ENCODE measurements at places on chromosomes 1 and 21. TPM values are rescaled to one million over a fixed set of nuclear protein-coding genes. Genes with fewer than 3 reads are reported as not detected.
A peak's percentile ranks its signal among the peaks of the same experiment; 100 is the strongest.

DNA sequence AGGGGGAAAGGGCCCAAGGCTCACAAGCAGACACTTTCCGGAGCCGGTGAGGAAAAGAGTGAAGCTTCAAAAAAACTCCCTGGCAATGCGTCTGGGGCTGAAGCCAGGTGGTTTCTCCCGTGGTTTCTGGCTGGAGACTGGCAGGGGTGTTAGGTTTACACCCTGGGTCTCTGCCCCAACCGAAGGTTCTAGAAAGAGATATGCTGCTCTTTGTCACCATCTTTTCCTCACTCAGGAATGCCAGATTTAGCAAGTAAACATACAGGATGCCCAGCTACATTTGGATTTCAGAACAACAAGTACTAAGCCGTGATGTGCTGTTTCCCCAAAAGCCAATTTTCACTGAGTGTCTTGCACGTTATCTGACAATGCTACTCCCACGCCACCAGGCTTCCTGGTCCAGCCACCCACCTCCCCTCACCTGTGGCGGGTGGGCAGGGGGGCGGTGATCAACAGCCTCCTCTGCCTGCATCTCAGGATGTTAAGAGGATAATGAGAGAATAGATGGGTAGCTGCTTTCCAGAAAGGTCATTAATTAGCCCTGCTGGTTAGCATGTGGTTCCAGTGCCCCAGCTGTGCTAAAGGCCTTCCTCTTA, 69.6 kb upstream of the OLIG2 start:
- no peaks in the 10 kb centered on the region for H3K27me3 ChIP-seq
- peaks cover under 1% of the 10 kb centered on the region for H3K4me1 ChIP-seq
- no peak overlapping the region for H3K4me3 ChIP-seq
- H3K36me3 ChIP-seq = no peaks in the 10 kb centered on the region
- H3K27ac ChIP-seq = no peak overlapping the region

Gene NBPF4
- not detected for total RNA-seq

DNA sequence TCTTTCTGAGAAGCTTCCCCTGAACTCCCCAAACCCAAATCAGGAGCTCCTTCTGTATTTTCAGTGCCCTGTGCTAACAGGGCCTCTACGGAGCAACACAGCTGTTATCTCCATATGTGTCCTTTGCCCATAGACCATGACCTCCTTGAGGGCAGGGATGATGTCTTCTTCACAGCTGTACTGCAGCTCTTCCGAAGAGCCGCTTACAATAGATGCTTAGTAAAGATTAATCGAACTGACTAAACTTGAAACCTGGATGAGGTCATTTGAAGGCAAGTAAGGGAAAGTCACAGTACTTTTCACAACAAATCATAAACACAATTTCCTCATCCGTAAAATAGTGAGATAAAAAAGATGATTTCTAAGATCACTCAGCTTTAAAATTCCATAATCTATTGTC, 4.4 kb upstream of the KCNN3 start:
- H3K27ac ChIP-seq = no peak overlapping the region
- H3K27me3 ChIP-seq = peaks cover 4% of the 10 kb centered on the region
- no peaks in the 10 kb centered on the region for H3K36me3 ChIP-seq
- DNase-seq = no peak

- H3K27ac ChIP-seq = peak overlapping the region; percentile 78
- peak; percentile 66 for DNase-seq
- H3K4me3 ChIP-seq = peak overlapping the region; percentile 67
- H3K36me3 ChIP-seq = no peaks in the 10 kb centered on the region
- peaks cover 32% of the 10 kb centered on the region for H3K4me1 ChIP-seq
Observed at GRCh38 chr1:172360511-172360910, 60.0 kb upstream of the C1orf105 start.

Gene CRYBG2
- total RNA-seq = 10.3 TPM

Gene ARPC5
- 110 TPM for total RNA-seq

Gene EFHD2
- total RNA-seq = 47.6 TPM

DNA sequence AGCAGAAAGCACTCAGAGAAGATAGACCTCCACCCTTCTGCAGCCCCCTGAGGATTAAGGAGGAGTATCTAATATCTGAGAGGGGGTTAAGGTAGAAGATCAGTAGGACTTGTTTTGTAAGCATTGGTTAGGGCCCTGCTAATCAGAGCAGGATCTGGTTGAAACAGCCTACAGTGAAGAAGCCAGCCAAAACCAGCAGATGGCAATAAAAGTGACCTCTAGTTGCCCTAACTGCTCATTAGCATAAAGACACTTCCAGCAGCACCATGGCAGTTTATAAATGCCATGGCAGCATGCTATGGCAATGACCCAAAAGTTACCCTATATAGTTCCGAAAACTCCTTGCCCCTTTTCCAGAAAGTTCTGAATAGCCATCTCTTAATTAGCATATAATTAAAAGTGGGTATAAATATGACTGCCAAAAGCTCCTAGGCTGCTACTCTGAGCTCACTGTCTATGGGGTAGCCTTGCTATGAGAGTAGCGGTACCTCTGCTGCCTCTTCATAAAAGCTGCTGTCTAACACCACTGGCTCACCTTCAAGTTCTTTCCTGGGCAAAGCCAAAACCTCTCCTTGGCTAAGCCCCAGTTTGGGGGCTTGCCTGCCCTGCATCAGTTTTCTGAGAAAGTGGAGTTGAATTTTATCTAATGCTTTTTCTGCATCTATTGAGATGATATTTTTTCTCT, 254.2 kb downstream of the PAPPA2 start:
- H3K4me1 ChIP-seq = no peaks in the 10 kb centered on the region
- H3K36me3 ChIP-seq = no peaks in the 10 kb centered on the region
- H3K4me3 ChIP-seq = no peak overlapping the region
- DNase-seq = no peak

Gene PTPRC
- not detected for total RNA-seq

- no peak overlapping the region for H3K27ac ChIP-seq
- no peak for DNase-seq
- peaks cover 39% of the 10 kb centered on the region for H3K36me3 ChIP-seq
- H3K4me1 ChIP-seq = peaks cover 5% of the 10 kb centered on the region
- peak overlapping the region; percentile 88 for H3K4me3 ChIP-seq
Observed at GRCh38 chr1:225937048-225937968, 3.7 kb downstream of the LEFTY2 start.

DNA sequence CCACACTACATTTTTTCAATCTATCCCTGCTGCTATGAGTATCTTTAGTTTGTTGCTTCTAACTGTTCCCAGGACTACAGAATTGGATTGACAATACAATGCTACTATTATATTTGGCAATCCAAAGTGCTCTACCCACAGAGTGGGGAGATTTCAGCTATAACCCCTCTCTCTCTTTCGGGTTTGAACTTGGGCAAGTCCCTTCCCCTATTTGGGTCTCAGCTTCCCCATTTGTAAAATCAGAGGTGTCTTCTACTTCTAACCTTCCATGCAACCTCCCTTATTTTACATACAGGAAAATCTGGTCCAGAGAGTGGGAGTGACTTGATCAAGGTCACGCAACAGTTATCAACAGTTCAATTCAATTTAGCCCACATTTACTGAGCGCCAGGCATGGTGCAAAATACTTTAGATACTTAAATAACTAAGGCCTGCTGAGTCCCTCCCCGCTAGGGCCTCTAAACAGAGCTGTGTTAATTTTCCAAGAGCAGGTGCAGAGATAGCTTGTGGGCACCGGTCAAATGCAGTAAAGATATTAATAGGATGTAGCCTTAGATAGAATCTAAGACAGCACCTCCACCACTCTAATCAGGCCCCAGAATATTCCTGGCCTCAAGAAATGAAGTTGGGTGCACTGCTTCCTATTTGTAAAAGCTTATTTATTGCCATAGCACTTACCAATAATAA, 9.4 kb upstream of the GPX7 start:
- no peaks in the 10 kb centered on the region for H3K27me3 ChIP-seq
- DNase-seq = no peak
- no peaks in the 10 kb centered on the region for H3K36me3 ChIP-seq
- no peaks in the 10 kb centered on the region for H3K4me1 ChIP-seq

Gene B3GALT2
- total RNA-seq = not detected

DNA sequence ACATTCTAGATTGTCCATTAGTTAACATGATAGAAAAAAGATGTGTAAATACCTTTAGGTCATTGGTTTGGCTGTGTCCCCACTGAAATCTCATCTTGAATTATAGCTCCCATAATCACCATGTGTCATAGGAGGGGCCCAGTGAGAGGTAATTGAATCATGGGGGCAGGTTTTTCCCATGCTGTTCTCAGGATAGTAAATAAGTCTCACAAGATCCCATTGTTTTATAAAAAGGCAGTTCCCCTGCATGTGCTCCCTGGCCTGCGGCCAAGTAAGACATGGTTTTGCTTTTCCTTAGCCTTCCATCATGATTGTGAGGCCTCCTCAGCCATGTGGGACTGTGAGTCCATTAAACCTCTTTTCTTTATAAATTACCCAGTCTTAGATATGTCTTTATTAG, 32.5 kb upstream of the SLC44A5 start:
- no peak overlapping the region for H3K4me3 ChIP-seq
- no peak overlapping the region for H3K27ac ChIP-seq
- no peaks in the 10 kb centered on the region for H3K27me3 ChIP-seq
- no peak for DNase-seq

GRCh38 chr1:9038881-9039760, 12.9 kb upstream of the SLC2A7 start:
- no peaks in the 10 kb centered on the region for H3K36me3 ChIP-seq
- H3K4me1 ChIP-seq = no peaks in the 10 kb centered on the region
- H3K4me3 ChIP-seq = no peak overlapping the region
- DNase-seq = no peak

- peaks cover 13% of the 10 kb centered on the region for H3K4me1 ChIP-seq
- H3K27ac ChIP-seq = no peak overlapping the region
- DNase-seq = no peak
- H3K4me3 ChIP-seq = no peak overlapping the region
Observed at GRCh38 chr1:163055005-163055404, 14.2 kb upstream of the RGS4 start.

GRCh38 chr1:19448491-19449439, 36.6 kb downstream of the CAPZB start:
- DNase-seq = peak; percentile 65
- H3K4me3 ChIP-seq = no peak overlapping the region
- no peak overlapping the region for H3K27ac ChIP-seq
- H3K27me3 ChIP-seq = no peaks in the 10 kb centered on the region
- peaks cover 24% of the 10 kb centered on the region for H3K36me3 ChIP-seq

- no peaks in the 10 kb centered on the region for H3K36me3 ChIP-seq
- no peaks in the 10 kb centered on the region for H3K27me3 ChIP-seq
- peaks cover 3% of the 10 kb centered on the region for H3K4me1 ChIP-seq
- no peak overlapping the region for H3K4me3 ChIP-seq
- DNase-seq = no peak
- H3K27ac ChIP-seq = no peak overlapping the region
Observed at GRCh38 chr1:242582669-242583068, 58.2 kb upstream of the PLD5 start.

Gene S100A8
- not detected for total RNA-seq

Gene STUM
- total RNA-seq = 0.20 TPM

- DNase-seq = no peak
- H3K4me3 ChIP-seq = no peak overlapping the region
- H3K4me1 ChIP-seq = no peaks in the 10 kb centered on the region
- no peaks in the 10 kb centered on the region for H3K27me3 ChIP-seq
Observed at GRCh38 chr1:192749349-192749748, 59.5 kb upstream of the RGS2 start.

GRCh38 chr1:90480271-90480835, 236.7 kb downstream of the BARHL2 start:
- DNase-seq = no peak
- no peaks in the 10 kb centered on the region for H3K4me1 ChIP-seq
- H3K36me3 ChIP-seq = no peaks in the 10 kb centered on the region
- H3K27ac ChIP-seq = no peak overlapping the region
- no peaks in the 10 kb centered on the region for H3K27me3 ChIP-seq
- no peak overlapping the region for H3K4me3 ChIP-seq

- H3K27ac ChIP-seq = no peak overlapping the region
- no peak overlapping the region for H3K4me3 ChIP-seq
- no peaks in the 10 kb centered on the region for H3K36me3 ChIP-seq
- H3K4me1 ChIP-seq = no peaks in the 10 kb centered on the region
- no peaks in the 10 kb centered on the region for H3K27me3 ChIP-seq
Observed at GRCh38 chr1:87887100-87887499, 558.4 kb downstream of the LMO4 start.

GRCh38 chr1:63967901-63968300, 194.1 kb downstream of the ROR1 start:
- H3K27ac ChIP-seq = no peak overlapping the region
- H3K27me3 ChIP-seq = no peaks in the 10 kb centered on the region
- no peaks in the 10 kb centered on the region for H3K36me3 ChIP-seq
- no peak overlapping the region for H3K4me3 ChIP-seq

Gene MRPL24
- 20.5 TPM for total RNA-seq

DNA sequence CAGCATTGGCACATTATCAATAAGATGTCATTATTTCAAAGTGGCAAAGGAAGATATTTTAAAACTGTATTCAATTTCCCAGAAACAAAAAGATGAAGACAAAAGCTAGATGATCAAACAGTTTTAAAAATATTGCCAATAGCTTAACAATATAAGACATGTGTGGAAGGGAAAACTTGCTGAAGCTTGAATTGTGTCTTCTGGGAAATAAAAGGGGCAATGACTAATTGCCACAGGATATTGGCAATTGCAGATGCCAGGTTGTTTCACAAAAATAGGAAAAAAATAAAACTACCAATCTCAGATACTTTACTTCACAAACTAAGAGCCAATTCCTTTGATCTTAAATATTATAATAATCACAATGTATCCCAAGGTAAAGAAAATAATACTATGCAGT, 679.8 kb upstream of the ADAMTS5 start:
- no peak overlapping the region for H3K4me3 ChIP-seq
- no peak for DNase-seq
- no peak overlapping the region for H3K27ac ChIP-seq
- no peaks in the 10 kb centered on the region for H3K27me3 ChIP-seq
- H3K36me3 ChIP-seq = no peaks in the 10 kb centered on the region

DNA sequence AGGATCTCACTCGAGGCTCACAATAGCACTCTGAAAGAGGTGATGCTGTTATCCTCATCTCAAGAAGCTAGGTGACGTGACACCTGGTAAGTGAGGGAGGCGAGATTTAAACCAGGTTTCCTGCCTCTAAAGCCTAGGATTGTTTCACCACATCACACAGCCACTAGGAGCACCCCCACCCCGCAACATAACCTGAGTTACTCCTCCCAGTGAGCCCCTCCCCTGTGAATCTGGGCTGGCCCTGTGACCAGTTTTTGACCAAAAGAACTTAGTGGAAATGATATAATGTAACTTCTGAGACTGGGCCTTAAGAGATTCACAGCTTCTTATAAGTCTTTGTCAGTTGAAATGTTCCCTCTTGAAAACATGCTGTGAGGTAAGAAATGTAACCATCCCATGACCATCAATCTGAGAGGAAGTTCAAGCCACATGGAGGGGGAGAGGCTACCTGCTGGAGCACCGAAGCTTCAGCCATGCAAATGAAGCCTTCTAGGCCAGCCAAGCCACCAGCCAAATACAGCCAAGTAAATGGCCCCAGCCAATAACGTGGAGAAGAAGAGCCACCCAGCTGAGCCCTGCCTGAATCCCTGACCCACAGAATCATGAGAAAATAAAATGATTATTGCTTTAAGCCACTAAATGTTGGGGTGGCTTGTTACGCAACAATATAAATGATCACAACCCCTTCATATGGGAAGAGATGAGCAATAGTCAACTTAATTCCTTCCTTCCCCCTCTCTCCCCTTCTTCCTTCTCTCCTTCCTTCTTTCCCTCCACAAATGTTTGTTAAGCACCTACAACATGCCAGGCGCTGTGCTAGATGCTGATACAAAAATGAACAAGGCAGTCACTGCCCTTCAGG, 61.0 kb upstream of the FAM20B start:
- no peaks in the 10 kb centered on the region for H3K27me3 ChIP-seq
- H3K36me3 ChIP-seq = no peaks in the 10 kb centered on the region
- no peak for DNase-seq
- H3K27ac ChIP-seq = no peak overlapping the region
- no peaks in the 10 kb centered on the region for H3K4me1 ChIP-seq
- H3K4me3 ChIP-seq = no peak overlapping the region

GRCh38 chr1:182291584-182292192, 99.9 kb downstream of the GLUL start:
- no peak for DNase-seq
- H3K4me1 ChIP-seq = peaks cover 12% of the 10 kb centered on the region
- no peak overlapping the region for H3K27ac ChIP-seq
- H3K36me3 ChIP-seq = no peaks in the 10 kb centered on the region
